ENCODE measurements at places on chromosomes 6 and 20. TPM values are rescaled to one million over a fixed set of nuclear protein-coding genes. Genes with fewer than 3 reads are reported as not detected.

- no peak overlapping the region for H3K27ac ChIP-seq
- H3K27me3 ChIP-seq: peaks cover 15% of the 10 kb centered on the region
- H3K4me3 ChIP-seq: no peak overlapping the region
- H3K36me3 ChIP-seq: no peaks in the 10 kb centered on the region
Observed at GRCh38 chr6:99183066-99183465, 166.4 kb downstream of the FAXC start.

GRCh38 chr6:156602066-156602385 is 175.2 kb upstream of the ARID1B start:
- H3K4me3 ChIP-seq: no peak overlapping the region
- no peak overlapping the region for H3K27ac ChIP-seq
- no peak for DNase-seq

DNA sequence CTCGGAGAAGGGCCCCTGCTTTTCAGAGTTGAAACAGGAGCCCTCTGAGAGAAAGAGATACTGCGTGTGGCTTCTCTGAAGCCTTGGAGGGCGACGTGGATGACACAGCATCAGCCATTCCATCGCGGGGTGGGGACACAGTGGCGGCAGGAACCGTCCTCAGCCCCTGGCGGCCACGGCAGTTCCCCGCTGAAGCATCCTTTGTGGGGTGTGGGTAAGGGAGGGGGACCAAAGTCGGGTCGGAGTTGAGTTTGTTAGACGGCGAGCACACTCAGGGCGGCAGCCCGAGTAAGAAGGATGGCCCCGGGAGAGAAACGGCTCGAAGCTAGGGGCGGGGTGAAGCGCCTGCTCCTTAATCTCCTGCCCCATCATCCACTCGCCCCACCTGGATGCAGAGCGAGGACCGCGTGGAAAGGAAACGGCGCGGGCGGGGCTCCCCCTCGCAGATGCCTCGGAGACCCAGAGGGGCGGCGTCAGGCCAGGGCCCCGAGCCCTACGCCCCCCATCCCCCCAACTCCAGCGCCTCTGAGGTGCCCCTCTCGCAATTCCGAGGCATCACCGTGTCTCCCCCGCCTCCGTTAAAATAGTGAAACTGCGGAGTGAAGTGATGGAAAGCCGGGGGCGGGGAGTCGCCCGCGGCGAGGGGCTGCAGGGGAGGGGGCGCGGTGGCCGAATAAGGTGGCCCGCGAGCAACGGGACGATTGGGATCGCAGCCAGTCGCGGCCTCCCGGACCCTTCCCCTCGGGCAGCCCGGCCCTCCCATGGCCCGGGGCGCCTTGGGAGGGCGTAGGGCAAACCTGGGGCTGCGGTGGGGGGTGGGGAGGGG is 796 bp upstream of the RREB1 start:
- peak overlapping the region; percentile 97 for H3K4me3 ChIP-seq
- DNase-seq: peak; percentile 52

DNA sequence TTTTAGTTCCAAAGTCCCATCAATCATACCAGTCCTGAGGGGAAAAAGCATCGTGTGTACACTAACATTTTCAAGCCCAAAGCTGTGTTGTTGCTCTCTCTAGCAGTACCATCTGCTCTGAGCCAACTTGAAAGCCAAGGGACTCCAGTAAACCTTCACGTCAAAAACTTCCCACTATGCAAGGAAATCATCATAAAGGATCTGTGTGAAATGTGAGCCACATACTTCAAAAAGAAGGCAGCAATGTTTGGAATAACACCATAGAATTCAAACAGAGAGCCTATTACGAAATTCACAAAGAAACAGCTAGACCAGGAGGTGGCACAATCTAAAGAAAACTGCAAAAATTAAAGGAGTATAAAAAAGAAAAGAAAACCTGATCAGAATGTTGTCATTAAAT is 399.8 kb upstream of the EPHA7 start:
- no peak for DNase-seq
- H3K4me1 ChIP-seq: no peaks in the 10 kb centered on the region
- H3K27me3 ChIP-seq: no peaks in the 10 kb centered on the region
- H3K4me3 ChIP-seq: no peak overlapping the region
- H3K36me3 ChIP-seq: no peaks in the 10 kb centered on the region
- no peak overlapping the region for H3K27ac ChIP-seq

DNA sequence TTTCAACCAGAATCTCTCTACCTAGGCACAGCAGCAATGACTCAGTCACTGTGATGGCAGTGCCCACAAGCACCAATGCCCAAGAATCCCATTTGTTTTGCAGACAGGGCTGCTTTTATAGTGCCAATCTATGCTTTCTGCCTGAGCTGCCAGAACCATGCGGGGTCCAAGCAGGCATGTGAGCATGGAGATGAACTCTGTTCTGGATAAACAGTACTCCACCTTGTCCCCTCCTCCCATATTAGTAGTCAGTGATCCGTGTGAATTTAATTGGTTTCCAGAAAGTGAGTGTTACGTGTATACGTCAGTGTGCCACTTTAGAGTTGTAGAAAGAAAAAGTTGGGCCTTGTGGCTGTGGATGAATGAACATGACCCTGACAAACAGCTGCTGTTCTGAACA is 79.4 kb downstream of the SASH1 start:
- no peak overlapping the region for H3K4me3 ChIP-seq
- DNase-seq: no peak
- no peaks in the 10 kb centered on the region for H3K36me3 ChIP-seq
- H3K27me3 ChIP-seq: peaks cover 25% of the 10 kb centered on the region
- H3K27ac ChIP-seq: no peak overlapping the region
- H3K4me1 ChIP-seq: peaks cover 7% of the 10 kb centered on the region

DNA sequence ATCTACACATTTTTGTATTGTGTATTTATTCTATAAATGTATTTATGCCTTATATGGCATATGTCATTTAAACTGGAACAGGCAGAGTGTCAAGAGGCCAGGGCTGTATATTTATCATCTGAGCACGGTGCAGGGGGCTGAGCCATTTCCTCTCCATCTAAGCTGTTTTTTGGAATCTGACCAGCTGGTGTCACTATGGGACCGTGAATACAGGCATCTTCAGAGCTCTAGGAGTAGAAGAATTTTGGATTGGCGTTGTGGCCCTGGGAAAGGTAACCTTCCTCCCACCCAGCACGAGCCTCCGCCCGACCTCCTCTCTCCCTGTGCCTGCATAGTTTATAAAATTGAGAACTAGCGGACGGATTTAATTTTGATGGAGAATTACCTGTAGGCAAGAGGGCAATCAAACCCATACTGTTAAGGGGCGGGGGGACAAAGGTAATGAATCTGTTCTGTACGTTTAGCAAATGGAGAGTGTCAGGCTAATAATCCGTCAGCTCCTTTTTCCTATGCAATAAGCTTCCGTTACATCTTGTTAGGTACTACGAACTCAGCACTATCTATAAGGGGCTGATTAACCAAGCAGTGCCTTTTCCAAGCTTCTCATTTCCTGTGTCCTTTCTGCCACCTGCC is 29.0 kb upstream of the EEF1E1 start:
- peaks cover 52% of the 10 kb centered on the region for H3K27me3 ChIP-seq
- H3K4me3 ChIP-seq: no peak overlapping the region
- H3K4me1 ChIP-seq: peaks cover 2% of the 10 kb centered on the region
- peaks cover 2% of the 10 kb centered on the region for H3K36me3 ChIP-seq
- no peak for DNase-seq

GRCh38 chr6:53363341-53364079 is 14.8 kb upstream of the ELOVL5 start:
- no peaks in the 10 kb centered on the region for H3K27me3 ChIP-seq
- peak overlapping the region; percentile 99 for H3K27ac ChIP-seq
- H3K36me3 ChIP-seq: no peaks in the 10 kb centered on the region
- H3K4me3 ChIP-seq: no peak overlapping the region

- peaks cover 21% of the 10 kb centered on the region for H3K36me3 ChIP-seq
- H3K4me3 ChIP-seq: peak overlapping the region; percentile 96
- no peak for DNase-seq
- no peaks in the 10 kb centered on the region for H3K27me3 ChIP-seq
- peak overlapping the region; percentile 99 for H3K27ac ChIP-seq
Observed at GRCh38 chr6:159038914-159039884, 5.6 kb downstream of the TAGAP start.

GRCh38 chr20:11714886-11715285 is 202.8 kb upstream of the BTBD3 start:
- DNase-seq: no peak
- H3K36me3 ChIP-seq: no peaks in the 10 kb centered on the region
- no peak overlapping the region for H3K27ac ChIP-seq
- no peaks in the 10 kb centered on the region for H3K27me3 ChIP-seq
- H3K4me1 ChIP-seq: no peaks in the 10 kb centered on the region

DNA sequence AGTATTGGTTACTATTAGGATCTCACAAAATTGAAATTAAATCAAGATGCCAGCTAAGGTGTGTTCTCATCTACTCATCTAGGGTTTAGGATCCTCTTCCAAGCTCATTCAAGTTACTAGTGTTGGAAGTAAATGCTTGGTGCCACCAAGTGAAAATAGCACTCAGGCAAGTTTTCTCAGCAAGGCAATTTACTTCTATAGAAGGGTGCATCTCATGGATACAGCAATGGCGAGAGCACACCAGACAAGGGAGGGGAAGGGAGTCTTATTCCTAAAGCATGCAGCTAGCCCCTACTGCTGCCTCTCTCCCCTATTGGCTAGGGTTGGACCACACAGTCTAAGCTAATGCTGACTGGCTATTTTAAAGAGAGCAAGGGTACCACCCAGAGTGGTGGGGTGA is 23.0 kb upstream of the FAM8A1 start:
- peaks cover 29% of the 10 kb centered on the region for H3K27me3 ChIP-seq
- H3K36me3 ChIP-seq: no peaks in the 10 kb centered on the region
- no peak for DNase-seq
- no peak overlapping the region for H3K27ac ChIP-seq
- no peak overlapping the region for H3K4me3 ChIP-seq

- no peak for DNase-seq
- H3K27ac ChIP-seq: no peak overlapping the region
- H3K4me1 ChIP-seq: no peaks in the 10 kb centered on the region
- H3K4me3 ChIP-seq: no peak overlapping the region
- no peaks in the 10 kb centered on the region for H3K27me3 ChIP-seq
Observed at GRCh38 chr6:49336514-49337131, 126.4 kb downstream of the MMUT start.

DNA sequence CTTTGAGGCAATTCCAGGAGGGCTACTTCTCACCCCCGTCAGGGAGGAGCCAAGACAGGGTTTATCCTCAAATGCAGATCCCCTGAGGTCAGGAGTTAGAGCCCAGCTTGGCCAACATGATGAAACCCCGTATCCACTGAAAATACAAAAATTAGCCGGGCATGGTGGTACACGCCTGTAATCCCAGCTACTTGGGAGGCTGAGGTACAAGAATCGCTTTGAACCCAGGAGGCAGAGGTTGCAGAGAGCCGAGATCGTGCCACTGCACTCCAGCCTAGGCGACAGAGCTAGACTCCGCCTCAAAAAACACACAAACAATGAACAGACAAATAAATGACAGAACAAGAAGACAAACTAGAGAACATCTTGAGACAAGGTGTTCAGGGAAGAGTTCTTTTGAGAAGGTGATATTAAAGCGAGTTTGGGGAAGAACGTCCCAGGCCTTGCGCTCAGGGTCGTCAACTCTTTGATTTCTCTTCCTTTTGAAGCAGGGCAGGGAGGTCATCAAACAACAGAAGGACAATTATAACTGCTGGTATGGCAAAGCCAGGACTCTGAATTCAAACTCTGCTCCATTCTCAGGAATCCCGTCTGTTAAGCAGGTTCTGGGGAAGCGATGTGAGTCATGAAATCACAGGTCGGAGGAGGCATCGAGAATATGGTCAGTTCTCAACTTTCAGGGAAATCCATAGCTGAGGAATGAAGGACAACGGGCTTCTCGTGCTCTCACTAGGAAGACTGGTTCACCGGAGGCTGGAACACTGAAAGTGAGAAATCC is 1.4 kb upstream of the RALY start:
- H3K4me1 ChIP-seq: peaks cover 33% of the 10 kb centered on the region
- H3K4me3 ChIP-seq: peak overlapping the region; percentile 94
- peak overlapping the region; percentile 96 for H3K27ac ChIP-seq
- no peak for DNase-seq
- H3K36me3 ChIP-seq: no peaks in the 10 kb centered on the region

DNA sequence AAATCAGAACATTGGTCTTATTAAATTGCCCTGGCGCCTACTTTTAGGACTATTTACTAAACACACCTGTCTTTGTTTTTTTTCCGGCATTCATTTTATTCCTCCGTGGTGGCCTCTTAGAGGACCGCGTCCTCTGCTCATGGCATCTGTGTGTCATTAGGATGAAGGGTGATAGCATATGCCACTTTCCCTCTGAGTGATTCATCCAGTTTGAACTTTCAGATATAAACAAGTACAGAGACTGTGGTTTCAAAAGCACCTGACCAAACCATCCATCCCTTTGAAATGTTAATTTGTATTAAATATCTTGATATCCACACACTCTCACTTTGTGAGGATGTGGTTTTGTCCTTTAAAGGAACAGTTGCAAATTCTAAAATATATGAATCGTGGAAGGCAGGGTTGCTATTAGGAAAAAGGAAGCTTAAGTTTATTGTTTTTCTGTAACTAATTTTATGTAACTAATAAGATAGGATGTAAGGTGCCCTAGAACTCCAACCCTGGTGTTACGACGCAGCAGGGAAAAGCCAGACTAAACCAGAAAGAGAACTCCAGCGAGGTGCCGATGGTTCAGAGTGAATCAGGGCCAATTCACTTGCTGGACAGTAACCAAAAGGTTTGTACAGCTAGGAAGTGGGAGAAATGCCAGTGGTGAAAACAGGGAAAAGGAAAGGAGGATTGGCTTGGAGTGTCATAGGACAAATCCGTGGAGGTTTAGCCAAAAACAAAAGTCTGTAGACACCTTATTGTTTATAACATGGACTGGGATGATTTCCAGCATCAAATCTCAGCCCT is 98.7 kb downstream of the SHLD1 start:
- peak overlapping the region; percentile 88 for H3K27ac ChIP-seq
- H3K4me1 ChIP-seq: peaks cover 30% of the 10 kb centered on the region
- DNase-seq: no peak
- H3K4me3 ChIP-seq: peak overlapping the region; percentile 15

- no peak for DNase-seq
- no peaks in the 10 kb centered on the region for H3K36me3 ChIP-seq
Observed at GRCh38 chr20:34831936-34832335, 6.5 kb upstream of the NCOA6 start.

GRCh38 chr20:19283490-19284025 is 71.1 kb downstream of the SLC24A3 start:
- no peaks in the 10 kb centered on the region for H3K36me3 ChIP-seq
- no peak overlapping the region for H3K4me3 ChIP-seq
- no peak for DNase-seq

- H3K4me1 ChIP-seq: peaks cover 40% of the 10 kb centered on the region
- H3K4me3 ChIP-seq: no peak overlapping the region
- no peak for DNase-seq
- H3K27ac ChIP-seq: no peak overlapping the region
Observed at GRCh38 chr20:47335251-47336128, 21.0 kb downstream of the ZMYND8 start.

The POU5F1 gene
- not detected for total RNA-seq

The TFAP2B gene
- total RNA-seq: not detected

The B3GAT2 gene
- not detected for total RNA-seq

The KAT14 gene
- total RNA-seq: 11.5 TPM

The OTOR gene
- total RNA-seq: not detected

The CFAP206 gene
- total RNA-seq: 0.30 TPM

The GSTA2 gene
- not detected for total RNA-seq

The SIGLEC1 gene
- 0.13 TPM for total RNA-seq

The SLC22A2 gene
- total RNA-seq: not detected

The IL17F gene
- 0.35 TPM for total RNA-seq
